ENCODE measurements at places on chromosomes 6 and 20.

- no peak for DNase-seq
Measured at GRCh38 chr6:12270551-12271230, 19.5 kb upstream of the EDN1 start.

GRCh38 chr6:91098006-91098405 is 511.1 kb upstream of the MAP3K7 start:
- DNase-seq, result no peak

- DNase-seq, result no peak
Measured at GRCh38 chr6:8137529-8137939, 35.2 kb upstream of the EEF1E1 start.

- DNase-seq, result no peak
Measured at GRCh38 chr6:119978274-119978889, 628.8 kb upstream of the MAN1A1 start.

GRCh38 chr6:67898875-67899274 is 736.2 kb upstream of the ADGRB3 start:
- no peak for DNase-seq
